ENCODE measurements at places on chromosomes 4 and X. TPM values are rescaled to one million over a fixed set of nuclear protein-coding genes. Genes with fewer than 3 reads are reported as not detected.

- DNase-seq = peak; percentile 86
Measured at GRCh38 chrX:274904-275475, 6.2 kb upstream of the PLCXD1 start.

GRCh38 chr4:79700356-79700755 is 292.3 kb upstream of the GK2 start:
- DNase-seq = no peak

RBMXL3 gene
- polyA plus RNA-seq = not detected

- DNase-seq = no peak
Measured at GRCh38 chr4:112855058-112855457, 194.4 kb upstream of the ANK2 start.

DNA sequence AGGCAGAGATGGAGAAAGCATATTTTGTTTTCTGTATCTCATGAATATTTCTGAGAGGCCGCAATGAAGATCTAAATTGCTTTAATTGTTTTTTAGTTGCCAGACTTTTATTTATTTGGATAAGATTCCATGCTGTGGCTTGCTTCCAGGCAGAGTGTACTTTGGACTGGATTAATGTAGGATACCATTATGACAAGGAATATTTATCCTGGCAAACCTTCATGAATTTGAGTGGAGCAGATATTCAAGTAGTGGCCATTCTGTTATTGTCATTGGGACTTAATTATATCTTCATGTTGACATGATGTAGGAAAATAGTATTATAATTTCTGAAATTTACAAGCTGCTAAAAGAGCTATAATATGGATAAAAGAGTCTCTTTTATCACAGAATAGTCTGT is 182.9 kb downstream of the C4orf33 start:
- DNase-seq = no peak

DNA sequence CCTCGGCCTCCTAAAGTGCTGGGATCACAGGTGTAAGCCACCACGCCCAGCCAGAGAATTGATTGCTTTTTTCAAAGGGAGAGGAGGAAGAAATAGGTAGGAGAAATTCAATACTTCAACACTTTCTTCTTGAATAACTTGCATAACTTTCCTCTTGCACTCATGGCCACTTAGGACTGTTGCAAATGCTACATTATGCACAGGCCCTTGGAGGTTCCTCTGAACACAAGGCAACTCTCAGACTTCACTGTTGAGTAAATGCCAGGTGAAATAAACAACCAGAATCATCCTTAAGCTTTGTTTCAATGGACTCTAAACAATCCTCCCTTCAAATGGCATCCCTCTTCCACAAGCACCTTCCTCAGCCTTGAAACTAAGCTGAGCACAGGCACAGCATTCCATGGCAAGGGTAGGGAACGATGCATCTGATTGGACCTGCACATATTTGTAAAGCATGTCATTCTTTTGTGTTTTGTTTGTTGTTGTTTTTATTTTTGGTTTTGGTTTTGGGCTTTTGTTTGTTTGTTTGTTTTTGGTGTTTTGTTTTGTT is 28.1 kb downstream of the CORIN start:
- no peak for DNase-seq

DNA sequence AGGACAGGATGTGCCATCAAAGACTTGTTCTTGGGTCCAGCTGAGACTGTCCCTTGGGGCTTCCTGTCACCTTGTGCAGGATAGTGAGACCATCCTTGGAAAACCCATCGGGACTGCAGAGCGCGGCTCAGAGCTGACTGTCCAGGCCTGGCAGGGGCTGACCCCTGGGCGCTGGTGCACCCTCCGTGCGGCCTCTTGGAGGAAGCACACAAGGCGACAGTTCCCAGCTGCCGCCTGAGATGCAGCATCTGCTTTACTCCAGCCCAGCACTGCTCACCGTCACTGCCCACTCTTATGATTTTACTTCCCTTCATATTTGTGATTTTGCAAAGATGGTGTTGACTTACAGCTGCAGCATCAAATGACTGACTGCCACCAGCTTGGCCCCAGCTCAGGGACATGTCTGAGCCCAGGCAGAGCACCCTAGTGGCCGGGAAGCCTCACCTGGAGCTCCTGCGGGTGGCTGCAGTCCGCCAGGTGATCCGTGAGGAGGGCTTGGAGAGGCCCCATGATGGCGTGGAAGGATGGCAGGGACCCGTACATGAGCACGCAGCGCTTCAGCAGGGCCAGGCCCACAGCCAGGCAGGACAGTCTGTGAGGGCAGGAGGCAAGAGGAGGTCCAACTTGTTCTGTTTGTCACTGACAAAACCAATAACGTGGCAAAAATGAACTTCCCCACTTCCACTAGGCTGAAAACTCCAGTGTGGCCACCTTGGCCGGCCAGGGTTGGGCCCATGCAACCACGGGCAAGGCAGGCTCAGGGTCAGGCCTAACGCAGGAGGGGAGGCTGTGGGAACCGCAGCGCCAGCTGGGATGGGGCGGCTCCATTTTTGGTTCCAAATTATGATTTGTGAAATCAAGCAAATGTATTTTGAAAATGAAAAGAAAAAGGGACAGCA is 21.8 kb downstream of the NOP14 start:
- no peak for DNase-seq

HEPH gene
- polyA plus RNA-seq = 9.7 TPM

DNA sequence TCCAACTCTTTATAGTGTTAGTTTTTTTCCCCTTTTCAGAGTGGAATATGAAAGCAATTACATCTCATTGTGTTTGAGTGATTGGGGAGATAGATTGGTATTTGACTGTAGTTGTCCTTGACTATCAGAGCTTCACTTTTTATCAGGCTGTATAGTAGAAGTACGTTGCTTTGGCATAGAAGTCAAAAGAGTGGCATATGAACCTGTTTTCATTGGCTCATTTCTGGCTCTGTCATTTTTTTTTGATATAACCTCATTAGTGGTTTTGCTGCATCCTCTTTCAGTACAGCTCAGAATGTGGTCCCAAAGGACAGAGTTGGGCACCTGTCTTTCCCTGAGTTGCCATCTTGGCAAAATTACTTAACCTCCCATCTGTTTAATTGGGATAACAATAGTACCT is 1.4 kb downstream of the TMA16 start:
- DNase-seq = no peak

DNA sequence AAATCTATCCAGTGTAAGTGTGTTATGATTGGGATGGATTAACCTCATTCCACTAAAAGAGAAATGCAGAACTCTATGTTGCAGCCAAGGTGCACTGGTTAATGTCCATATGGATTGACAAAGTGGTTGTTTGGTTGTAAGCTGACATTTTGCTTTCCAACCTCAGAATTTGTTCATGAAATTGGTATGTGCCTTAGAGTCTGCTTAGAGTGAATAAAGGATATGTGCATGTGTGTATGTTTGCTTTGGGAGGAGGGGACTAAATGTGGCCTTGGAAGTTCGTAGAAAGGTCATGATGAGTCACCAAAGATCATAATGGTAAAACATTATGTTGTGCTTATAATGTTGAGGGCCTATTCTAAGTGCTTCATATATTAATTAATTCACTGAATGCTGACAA is 44.1 kb upstream of the MBNL3 start:
- no peak for DNase-seq

DNA sequence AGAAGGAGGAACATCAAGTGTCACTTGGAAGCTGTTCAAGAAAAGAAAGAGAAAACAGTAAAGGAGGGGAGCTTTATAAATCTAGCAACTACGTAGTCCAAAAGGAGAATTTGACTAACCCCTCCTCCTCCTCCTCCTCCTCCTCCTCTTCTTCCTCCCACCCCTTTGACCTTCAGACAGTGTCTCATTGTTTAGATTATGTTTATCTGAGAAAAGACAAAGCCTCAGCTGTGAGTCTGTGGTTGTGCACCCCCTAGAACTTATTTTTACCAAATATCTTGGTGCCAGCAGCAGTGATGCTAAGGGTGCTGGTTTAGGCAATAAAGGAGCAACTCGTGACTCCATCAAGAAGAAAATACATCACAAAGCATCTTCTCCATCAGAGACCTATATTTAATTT is 68.9 kb upstream of the BMP2K start:
- DNase-seq = no peak

L1CAM gene
- polyA plus RNA-seq = 7.8 TPM

SMIM10 gene
- polyA plus RNA-seq = 3.9 TPM

- no peak for DNase-seq
Measured at GRCh38 chr4:123587983-123588494, 191.4 kb downstream of the SPRY1 start.

Measured in GM23338 (cell line).